ENCODE measurements at places on chromosomes 3 and 15.
A peak's percentile ranks its signal among the peaks of the same experiment; 100 is the strongest.

GRCh38 chr15:65067645-65068402, at the start of gene RASL12:
RASL12 (minus strand) TSS chr15:65067991; CDS start chr15:65067835, 156 bp downstream.
- DNase-seq: no peak

DNA sequence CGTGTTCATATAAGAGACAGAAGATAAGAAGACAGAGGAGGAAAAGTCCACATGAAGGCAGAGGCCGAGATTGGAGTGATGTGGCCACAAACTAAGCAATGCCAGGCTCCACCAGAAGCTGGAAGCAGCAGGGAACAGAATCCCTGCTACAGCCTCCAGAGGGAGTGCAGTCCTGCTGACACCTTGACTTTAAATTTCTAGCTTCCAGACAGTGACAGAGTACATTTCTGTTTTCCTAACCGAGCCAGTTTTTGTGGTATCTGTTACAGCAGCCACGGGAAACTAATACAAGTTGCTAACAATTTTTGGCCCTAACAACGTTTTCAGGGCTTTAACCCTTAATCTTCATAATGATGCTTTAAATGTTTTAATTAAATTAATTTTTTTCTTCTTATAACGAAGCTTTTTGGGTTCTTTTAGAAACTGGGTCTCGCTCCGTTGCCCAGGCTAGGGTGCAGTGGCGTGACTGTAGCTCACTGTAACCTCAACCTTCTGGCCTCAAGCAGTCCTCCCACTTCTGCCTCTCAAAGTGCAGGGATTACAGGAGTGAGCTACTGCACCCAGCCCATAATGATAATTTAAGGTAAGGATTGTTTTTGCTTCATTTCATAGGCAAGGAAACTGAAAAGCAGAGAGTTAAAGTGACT, 202.3 kb upstream of the PROK2 start:
- no peak for DNase-seq

DNA sequence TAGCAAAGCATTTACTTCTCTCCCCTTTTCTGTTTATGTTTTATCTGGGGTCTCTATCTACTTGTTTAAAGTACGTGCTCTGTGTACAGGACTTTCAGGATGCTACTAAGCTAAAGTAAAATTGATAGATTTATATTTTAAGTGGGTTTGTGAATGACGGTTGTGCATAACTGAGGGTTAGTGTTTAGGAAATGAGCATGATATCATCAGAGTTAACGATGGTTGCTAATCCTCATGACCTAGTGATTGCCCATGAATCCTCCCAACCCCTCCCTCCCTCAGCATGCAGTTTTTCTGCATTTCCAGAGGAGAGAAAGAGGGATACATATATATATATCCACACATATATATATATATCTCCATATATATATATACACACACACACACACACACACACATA, 957.2 kb downstream of the TUSC7 start:
- DNase-seq: no peak

DNA sequence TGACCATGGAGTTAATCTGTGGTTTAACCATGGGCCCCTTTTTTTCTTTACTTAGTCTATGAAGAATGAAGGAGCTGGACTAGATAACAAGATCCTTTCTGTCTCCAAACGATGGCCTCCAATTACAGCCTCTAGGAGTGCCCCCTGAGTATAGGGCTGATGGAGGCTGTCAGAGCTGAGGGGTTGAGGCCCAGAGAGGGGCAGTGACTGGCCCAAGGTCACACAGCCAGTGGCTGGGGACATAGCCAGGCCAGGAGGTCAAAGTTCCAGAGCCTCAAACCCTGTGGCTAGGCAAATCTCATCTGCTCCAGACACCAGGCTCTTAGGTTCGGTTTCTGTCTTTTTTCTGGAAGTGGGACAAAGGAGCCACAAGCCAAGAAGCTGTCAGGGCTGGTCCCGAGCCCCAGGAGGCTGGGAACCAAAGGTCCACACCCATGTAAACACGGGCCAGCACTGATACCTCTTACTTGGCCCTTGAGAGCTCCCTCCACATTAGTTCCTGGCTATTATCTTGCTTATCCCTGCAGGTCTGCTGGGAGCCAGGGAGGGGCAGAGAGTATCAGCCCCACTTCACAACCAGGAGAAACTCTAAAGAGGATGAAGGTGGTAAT, 10.3 kb downstream of the RHOV start:
- DNase-seq: no peak

DNA sequence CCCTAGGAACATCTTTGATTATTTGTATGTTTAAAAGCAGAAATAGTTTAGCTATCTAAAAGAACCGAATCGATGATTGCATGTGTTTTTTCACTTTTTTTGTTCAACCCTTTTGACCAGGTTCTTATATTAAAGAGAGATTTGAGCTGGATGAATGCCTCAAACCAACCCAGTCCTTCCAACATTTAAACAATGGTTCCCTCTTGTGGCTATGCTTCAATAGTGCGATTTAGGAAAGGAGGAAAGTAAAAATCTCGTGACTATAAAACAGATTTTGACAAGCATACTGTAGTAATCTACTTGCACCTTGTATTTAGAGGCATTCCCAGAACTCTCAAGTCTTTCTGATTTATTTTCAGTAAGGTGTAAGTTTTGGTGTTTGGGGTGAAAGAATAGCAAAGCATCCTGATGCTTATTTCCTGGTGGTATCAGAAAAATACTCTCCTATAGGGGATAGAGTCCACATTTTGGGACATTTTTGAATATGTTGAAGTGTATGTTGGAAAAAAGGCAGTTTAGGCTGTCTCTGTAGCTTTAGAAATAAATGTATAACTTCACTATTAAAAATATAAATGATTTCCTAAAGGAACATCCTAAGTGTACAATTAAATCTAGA, 159.6 kb upstream of the KCNH8 start:
- peak; percentile 58 for DNase-seq

DNA sequence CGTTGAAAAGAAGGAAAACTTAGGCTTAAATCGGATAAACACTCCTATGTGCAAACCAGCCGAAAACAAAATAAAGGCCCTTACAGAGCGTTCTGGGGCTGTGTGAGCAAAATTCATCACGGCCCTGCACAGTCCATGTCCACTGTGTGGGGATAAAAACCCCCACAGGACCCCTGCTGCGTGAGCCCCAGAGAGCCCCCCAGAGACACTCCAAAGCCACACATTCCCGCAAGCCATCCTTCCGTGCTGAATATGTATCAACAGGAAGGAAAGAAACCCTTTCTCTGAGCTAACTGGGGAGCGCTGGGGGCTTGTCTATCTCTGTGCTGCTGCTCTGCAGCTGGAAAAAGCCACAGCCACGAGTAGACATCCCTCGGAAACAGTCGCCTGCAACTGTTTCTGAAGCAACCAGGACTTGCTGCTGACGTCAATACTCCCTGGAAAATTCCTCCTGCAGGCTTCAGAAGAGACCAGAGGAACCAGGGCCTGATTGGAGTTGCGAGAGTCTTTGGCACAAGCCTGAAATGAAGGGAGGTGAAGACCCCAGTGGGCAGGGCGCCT, 72.7 kb downstream of the NUP210 start:
- DNase-seq: peak; percentile 47

DNA sequence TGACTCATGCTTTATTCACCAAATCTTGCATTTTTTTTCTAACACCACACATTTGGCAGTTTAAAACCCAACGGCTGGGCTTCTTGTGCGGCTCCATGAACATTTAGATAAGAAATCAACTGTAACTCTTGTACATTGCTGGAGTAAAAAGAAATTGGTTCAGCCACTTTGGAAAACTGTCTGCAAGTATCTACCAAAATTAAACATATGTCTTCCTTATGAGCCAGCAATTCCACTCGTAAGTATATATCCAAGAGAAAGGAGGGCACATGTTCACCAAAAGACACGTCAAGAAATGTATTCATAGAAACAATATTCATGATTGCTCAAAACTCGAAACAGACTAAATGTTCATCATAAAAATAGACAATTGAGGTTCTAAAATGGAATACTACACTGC, 291.9 kb upstream of the POU1F1 start:
- DNase-seq: no peak

GRCh38 chr15:59615661-59616060, 4.1 kb downstream of the GCNT3 start:
- DNase-seq: no peak

DNA sequence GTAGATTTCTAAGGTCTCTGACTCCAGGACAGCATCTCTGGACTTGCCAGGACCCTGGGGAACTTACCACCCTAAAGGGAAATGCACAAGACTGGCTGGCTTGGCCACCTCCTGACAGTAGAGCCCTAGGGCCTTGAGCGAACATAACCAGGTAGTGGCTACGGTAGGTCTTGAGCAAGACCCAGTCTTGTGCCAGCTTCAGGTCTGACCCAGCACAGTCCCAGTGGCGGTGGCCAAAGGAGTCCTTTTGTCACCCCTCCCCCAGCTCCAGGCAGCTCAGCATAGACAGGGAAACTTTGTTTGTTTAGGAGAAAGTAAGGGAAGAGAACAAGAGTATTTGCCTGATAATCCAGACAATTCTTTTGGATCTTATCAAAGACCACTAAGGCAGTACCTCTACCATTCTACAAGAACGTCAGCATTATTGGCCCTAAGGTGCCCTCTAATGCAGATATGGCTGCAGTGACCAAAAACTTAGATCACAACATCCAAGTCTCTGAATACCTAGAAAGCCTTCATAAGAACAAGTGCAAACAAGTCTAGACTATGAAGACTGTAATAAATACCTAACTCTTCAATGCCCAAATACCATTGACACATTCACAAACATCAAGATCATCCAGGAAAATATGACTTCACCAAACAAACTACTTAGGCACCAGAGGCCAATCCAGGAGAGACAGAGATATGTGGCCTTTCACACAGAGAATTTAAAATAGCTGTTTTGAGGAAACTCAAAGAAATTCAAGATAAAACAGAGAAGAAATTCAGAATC, 38.7 kb upstream of the FBN1 start:
- no peak for DNase-seq

DNA sequence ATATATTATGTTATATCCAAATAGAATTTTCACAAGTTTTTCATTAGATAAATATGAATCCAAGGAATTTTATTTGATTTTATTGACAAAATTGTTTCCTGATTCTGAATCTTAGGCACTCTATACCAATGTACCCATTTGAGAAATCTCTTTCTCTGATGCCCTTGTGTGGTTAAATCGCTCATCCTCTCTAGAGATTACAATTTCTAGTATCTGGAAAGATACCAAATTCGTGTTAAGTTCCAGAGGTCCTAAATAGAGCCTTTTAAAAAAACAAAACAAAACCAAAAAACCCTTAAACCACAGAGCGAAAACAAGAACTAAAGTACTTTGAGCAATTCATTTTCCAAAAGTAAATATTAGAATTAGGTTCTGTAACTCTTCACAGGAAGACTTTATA, 20.0 kb downstream of the SATB1 start:
- no peak for DNase-seq

GRCh38 chr3:101288294-101288693, 32.1 kb downstream of the IMPG2 start:
- DNase-seq: no peak

DNA sequence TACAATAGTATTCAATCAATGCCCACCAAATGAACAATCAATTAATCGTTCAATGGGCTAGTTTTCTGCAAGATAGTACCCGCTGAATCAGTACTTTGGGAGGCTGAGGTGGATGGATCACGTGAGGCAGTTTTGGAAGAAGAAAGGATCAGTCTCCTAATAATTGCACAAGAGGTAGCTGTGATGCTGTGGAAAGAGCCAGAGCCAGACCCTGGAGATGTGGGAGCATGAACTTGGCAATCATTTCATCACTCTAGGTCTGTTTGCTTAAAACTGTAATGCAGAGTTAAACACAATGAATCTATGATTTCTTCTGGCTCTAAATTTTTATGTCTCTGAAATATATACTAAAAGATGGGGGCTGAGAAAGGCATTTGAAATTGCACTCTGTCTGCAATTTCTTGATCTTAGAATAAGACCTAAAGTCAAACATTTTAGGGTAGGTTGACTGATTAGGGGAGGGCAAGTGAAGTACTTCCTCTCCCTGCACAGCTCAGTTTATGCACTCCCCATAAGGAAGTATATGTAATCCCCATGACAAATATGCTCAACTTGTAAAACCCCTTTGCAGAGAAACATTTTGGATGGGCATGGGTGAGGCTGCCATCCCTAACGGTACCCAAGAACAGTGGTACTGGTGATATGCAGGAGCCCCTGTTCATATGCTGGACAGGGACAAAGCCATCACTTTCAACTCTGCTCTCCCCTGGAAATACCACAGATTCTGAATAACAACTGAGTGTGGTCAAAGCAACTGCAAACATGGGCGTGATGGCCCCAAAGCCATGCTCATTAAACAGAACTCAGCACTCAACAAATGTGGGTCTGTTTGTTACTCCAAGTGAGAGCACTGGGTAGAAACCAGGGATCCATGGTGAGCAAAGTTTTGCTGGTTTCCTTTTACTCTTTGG, 28.6 kb upstream of the SPATA12 start:
- DNase-seq: no peak

DNA sequence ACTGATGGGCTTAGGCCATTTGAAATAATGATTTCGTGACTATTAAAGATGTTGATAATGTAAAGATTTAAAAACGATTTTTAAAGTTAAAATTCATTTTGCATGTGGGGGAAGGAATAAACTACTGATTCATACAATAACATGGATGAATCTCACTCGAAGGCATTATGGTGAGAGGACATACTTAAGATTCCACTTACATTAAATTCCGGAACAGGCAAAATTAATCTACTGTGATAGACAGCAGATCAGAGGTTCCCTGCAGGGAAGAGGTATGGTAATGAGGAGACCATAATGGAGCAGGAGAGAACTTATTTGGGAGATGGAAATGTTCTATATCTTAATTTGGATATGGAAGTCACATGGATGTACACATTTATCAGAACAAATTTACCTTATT, 28.4 kb upstream of the RAB6B start:
- no peak for DNase-seq

DNA sequence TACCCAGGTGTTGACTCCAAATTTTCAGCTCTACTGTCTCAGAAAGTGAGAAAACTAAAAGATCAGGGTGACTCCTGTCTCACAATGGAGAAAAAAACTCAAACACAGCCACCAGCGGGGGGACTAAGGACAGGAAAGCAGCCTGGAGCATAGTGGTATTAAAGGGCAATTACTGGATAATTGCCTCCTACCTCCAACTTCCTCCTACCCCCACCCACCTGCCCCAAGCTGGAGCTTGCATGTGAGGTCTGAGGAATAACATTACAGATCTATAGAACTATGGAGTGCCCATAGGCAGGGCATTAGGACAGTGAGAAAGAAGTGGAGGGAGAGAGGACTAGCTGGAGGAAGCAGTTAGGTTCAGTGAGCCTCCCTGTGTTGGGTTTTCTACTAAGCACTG, 2.7 kb upstream of the PCCB start:
- DNase-seq: no peak
